ENCODE measurements at places on chromosomes 6 and 20. TPM values are rescaled to one million over a fixed set of nuclear protein-coding genes. Genes with fewer than 3 reads are reported as not detected.

The ANGPT4 gene
- total RNA-seq = not detected

The CYB5R4 gene
- 26.8 TPM for total RNA-seq

The LINC00237 gene
- total RNA-seq = not detected

The PROKR2 gene
- not detected for total RNA-seq

The ZNF292 gene
- total RNA-seq = 51.5 TPM

The GGTLC1 gene
- not detected for total RNA-seq

The SLC32A1 gene
- total RNA-seq = not detected

The ALDH8A1 gene
- 1.0 TPM for total RNA-seq

The PRSS35 gene
- total RNA-seq = not detected

The COMMD7 gene
- total RNA-seq = 75.7 TPM

The TRIM10 gene
- not detected for total RNA-seq

The FRK gene
- total RNA-seq = 0.02 TPM

The ADTRP gene
- total RNA-seq = 2.4 TPM

The ZNF831 gene
- total RNA-seq = 10.3 TPM

The CLIC5 gene
- 3.7 TPM for total RNA-seq

The PTCRA gene
- not detected for total RNA-seq

All from activated CD4-positive, alpha-beta T cell treated with anti-CD3 and anti-CD28 coated beads, Interleukin-2, amount 10 ng/mL, durations not matched to agents 7 days and 5 days (primary cell).